Kidney (tissue), 22 donors: ENCODE measurements at places on chromosomes 7 and 10. TPM values are rescaled to one million over a fixed set of nuclear protein-coding genes. Genes with fewer than 3 reads are reported as not detected.

DNA sequence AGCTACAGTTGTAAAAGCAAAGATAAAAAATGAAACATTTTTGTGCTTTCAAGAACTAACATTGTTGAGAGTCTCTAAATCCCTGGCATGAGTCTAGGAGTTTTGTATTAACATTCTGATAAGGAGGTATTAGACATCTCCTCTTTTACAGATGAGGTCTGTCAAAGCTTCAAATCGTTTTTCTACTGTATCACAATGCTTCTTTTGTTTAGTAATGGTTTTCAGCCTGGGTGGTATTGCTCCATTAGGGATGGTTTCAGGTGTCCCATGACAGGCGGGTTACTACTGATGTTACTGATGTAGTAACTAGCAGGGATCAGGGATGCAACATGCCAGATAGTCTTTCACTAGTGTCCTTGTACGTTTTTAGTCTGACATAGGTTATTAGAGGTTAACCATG, 27.4 kb downstream of the STAM start:
- H3K36me3 ChIP-seq: no peaks in the 10 kb centered on the region
- H3K27me3 ChIP-seq: no peaks in the 10 kb centered on the region
- H3K27ac ChIP-seq: no peak overlapping the region
- H3K4me1 ChIP-seq: no peaks in the 10 kb centered on the region
- no peak overlapping the region for H3K4me3 ChIP-seq
- DNase-seq: peak; percentile 29

DNA sequence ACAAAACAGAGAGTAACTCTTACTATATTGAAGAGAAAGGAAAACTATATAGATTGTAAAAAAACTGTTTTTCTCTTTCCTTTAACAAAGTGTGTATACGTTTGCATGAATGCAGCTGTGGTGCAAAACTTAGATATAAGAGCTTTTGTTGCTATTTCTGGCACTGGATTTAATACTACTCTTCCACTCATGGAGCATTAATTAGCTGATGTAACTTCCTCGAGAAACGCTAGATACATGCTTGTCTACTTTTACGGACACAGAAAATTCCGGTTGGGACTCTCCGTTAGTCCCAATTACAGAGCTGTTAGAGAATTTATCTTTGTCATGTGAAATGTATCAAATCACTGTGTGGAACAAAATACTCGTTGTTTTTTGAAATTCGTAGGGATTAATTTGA, 135.5 kb downstream of the ZNF22 start:
- no peaks in the 10 kb centered on the region for H3K4me1 ChIP-seq
- no peaks in the 10 kb centered on the region for H3K27me3 ChIP-seq
- no peaks in the 10 kb centered on the region for H3K36me3 ChIP-seq
- peak; percentile 20 for DNase-seq

- no peaks in the 10 kb centered on the region for H3K36me3 ChIP-seq
- no peak overlapping the region for H3K4me3 ChIP-seq
- no peak for DNase-seq
- H3K27me3 ChIP-seq: no peaks in the 10 kb centered on the region
Observed at GRCh38 chr10:116919706-116920105, 70.4 kb downstream of the ENO4 start.

- no peak overlapping the region for H3K4me3 ChIP-seq
- H3K4me1 ChIP-seq: peaks cover 2% of the 10 kb centered on the region
- H3K27ac ChIP-seq: no peak overlapping the region
- no peak for DNase-seq
Observed at GRCh38 chr10:46287846-46288477, 1.2 kb downstream of the ANTXRL start.

DNA sequence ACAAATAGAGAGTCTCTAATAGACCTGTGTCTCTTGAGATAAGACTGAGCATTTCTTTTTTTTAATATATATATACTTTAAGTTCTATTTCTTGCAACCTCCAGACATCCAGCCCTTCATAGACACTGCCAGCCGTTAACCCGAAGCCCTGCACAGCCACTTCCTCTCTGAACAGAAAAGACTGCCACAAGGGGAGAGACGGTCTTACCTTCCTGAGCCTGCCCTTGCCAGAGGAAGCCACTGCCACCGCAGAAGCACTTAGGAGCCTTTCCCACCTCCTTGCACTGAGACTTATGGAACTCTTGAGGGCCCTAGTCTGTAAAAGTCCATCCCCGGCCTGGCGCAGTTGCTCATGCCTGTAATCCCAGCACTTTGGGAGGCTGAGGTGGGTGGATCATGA, 31.8 kb upstream of the PRSS1 start:
- no peaks in the 10 kb centered on the region for H3K27me3 ChIP-seq
- H3K4me3 ChIP-seq: no peak overlapping the region
- no peaks in the 10 kb centered on the region for H3K4me1 ChIP-seq
- H3K36me3 ChIP-seq: no peaks in the 10 kb centered on the region
- no peak overlapping the region for H3K27ac ChIP-seq
- DNase-seq: no peak

DNA sequence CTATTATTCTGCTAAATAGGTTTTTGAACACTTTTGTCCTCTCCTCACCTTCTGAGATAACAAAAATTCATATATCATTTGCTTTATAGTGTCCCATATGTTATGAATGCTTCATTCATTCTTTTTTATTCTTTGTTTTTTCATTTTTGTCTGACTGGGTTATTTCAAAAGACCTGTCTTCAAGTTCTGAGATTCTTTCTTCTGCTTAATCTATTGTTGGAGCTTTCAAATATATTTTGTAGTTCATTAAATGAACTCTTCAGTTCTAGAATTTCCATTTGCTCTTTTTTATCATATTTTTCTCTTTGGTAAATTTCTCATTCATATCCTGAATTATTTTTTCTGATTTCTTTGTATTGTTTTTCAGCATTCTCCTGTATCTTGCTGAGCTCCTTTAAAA, 53.1 kb upstream of the SCIN start:
- H3K36me3 ChIP-seq: no peaks in the 10 kb centered on the region
- H3K4me1 ChIP-seq: no peaks in the 10 kb centered on the region
- no peak overlapping the region for H3K4me3 ChIP-seq
- no peak for DNase-seq

DNA sequence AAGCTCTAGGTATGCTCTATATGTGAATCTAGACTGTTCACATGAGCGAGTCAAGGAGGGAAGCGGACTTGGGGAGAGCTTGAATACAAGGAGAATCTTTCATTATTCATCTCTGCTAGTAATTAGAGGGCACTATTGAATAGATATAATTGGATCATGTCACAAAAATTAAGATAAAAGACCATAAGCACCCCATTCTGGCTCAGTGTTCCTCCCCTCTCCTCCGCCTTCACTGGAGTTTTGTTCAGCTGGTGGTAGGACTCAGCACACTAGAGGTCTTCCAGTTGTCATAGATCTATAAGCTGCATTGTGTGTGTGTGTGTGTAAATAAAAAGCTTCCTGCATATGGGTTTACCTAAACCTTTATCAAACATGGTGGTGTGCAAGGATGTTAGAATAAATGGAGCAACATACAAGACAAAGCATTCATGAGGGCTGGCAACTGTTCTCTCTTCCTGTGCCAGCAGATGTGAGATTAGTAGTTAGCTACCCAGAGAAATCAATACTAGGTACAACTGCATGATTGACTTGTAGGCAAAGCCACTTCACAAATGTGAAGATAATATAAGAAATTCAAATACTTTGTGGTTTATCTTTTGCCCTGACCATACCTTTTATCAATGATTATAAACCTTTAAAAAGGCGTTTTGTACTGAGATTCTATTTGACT, 142.6 kb downstream of the CREB5 start:
- no peak for DNase-seq
- H3K27ac ChIP-seq: no peak overlapping the region
- no peaks in the 10 kb centered on the region for H3K27me3 ChIP-seq
- no peaks in the 10 kb centered on the region for H3K4me1 ChIP-seq
- no peak overlapping the region for H3K4me3 ChIP-seq

SLC26A3 gene
- 0.25 TPM for total RNA-seq

PRKCQ gene
- 17.5 TPM for total RNA-seq

CALCR gene
- total RNA-seq: 5.3 TPM

TFR2 gene
- 0.79 TPM for total RNA-seq

STEAP4 gene
- 80.2 TPM for total RNA-seq
